Stimulated activated CD4-positive, alpha-beta T cell treated with anti-CD3 and anti-CD28 coated beads, Interleukin-12 subunit alpha, Interleukin-12 subunit beta, amount 100 ng/mL, for 4 hours (primary cell): ENCODE measurements at places on chromosomes 3 and 15.
A peak's percentile ranks its signal among the peaks of the same experiment; 100 is the strongest.

- no peak for DNase-seq
Measured at GRCh38 chr15:101384276-101384675, 89.2 kb upstream of the SNRPA1 start.

DNA sequence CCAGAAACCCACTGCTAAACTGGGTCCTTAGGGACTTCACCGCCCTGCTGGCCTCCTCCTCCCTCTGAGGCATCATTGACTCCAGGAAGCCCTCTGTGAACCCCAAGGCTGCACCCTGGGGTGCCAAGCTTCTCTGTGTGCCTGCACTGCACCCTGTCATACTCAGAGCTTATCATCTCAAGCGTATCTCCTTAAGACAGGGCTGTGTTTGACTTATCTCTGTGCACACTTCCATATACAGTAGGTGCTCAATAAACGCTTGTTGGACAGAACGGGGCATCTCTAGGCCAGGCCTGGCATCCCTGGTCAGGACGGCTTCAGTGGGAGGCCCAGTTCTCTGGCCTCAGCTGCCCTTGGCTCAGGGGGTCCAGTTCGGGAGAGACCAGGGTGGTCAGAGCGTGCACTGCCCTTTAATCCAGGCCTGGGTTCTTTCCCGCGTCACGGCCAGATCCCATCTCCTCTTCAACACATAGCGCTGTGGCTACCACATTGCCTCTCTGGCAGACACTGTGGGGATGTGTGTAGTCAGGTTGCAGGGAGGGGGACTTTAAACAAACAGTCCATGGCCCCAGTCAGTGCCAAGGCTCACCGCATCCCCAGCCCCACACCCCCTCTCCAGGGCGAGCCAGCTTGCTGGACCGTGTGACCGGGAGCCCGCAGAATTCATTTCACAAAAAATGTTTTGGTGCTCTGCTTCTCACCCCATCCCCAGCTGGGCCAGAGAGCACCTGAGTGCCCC, 33.4 kb downstream of the MAGEF1 start:
- DNase-seq: no peak

GRCh38 chr3:129107793-129108192, 13.8 kb downstream of the RAB43 start:
- DNase-seq: no peak

- no peak for DNase-seq
Measured at GRCh38 chr15:56211960-56212550, 31.6 kb downstream of the RFX7 start.

DNA sequence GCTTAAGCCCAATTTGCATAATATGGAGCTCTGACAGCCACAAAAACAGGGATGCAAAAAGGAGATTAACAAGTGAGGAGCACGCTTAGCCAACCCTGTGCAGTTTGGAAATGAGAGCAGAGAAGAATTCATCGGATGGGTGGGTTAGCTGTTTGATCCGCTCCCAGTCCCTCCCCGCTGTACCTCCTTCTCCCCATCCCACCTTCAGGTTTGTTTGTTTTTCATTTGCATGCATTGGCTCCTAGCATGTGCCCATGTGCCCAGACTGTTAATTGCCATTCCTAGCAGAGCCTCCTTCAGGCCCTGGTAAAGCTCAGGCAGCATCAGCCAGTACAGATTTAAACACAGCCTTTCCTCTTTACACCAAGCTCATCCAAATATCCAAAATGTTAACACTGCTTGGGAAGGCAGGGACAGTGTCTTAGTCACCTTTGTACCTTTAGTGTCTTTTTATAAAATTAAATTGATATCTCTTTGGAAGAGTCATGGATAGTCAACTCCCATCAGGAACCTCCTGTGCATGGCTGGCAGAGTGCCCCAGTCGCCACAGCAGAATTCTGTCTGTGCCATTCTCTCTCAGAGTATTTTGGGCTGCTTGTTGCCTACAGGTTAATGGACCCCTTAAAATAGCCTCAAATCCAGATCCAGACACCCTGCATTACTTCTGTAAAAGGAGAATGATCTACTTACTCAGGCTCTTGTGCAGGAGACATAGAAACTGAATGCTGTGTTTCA, 244.2 kb downstream of the LSAMP start:
- DNase-seq: no peak

- no peak for DNase-seq
Measured at GRCh38 chr3:186235554-186235953, 126.5 kb downstream of the DGKG start.

- no peak for DNase-seq
Measured at GRCh38 chr3:151330379-151330778, 1.0 kb upstream of the P2RY13 start.

DNA sequence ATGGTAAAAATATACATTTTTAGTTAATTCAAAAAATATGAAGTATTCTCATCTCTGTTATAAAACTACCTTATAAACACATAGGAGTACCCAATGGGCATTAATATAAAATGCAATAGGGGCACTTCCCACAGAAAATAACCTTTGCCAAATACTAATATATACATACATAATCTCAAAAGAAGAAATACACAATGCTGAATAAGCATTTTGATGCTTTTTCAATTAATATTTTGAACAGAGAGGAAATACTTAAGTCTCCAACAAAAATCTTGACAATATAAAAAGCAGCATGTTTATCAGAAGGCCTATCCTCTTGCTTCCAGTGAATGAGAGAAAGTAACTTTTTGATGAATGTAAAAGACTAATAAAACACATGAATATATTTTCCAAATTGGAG, 110.7 kb downstream of the ROBO1 start:
- no peak for DNase-seq

DNA sequence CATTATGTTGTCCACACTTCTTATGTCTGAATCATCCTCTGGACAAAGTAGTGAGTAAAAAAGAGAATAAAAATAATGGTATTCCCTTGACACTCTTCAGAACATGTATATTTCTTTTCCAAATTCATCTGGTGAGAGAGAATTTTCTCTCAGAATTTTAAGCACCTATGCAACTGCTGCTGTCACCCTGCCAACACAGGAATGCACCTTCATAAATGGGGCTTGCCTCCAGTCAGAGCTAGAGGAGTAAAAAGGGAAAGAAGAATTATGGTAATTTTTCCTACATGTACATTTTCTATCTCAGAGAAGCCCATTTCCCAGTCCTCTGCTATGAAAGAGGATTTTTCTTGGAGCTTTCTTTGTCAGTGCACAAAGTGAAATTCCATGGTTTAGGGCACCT, 92.2 kb upstream of the ALCAM start:
- no peak for DNase-seq

- DNase-seq: no peak
Measured at GRCh38 chr3:83096-83495, 113.5 kb upstream of the CHL1 start.

DNA sequence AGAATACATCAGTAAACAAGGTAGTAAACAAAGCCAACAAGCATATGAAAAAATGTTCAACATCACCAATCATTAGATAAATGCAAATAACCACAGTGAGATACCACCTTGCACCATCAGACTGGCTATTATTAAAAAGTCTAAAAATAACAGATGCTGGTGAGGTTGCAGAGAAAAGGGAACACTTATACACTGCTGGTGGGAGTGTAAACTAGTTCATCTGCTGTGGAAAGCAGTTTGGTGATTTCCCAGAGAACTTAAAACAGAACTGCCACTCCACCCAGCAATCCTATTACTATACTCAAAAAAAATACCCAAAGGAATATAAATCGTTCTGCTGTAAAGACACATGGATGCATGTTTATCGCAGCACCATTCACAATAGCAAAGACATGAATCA, 30.3 kb upstream of the ZBTB38 start:
- DNase-seq: no peak

DNA sequence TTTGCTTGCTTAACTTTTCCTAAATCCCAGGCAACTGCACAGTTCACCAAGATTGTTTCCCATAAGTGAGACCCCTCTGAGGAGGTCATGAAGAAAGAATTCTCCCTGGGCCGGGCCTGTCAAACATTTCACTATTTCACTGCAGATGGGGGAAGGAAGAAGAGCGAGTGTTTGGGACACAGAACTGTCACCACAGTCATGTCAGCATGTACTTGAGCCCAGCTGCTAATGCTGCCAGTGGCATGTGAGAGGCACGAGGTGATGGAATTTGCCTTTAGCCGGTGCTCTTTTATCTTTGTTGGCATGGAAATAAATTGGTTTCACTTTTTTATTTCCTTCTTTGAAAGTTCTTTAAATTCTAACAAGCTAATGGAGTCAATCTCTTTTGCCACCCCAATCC, 277.9 kb upstream of the GADL1 start:
- DNase-seq: no peak

DNA sequence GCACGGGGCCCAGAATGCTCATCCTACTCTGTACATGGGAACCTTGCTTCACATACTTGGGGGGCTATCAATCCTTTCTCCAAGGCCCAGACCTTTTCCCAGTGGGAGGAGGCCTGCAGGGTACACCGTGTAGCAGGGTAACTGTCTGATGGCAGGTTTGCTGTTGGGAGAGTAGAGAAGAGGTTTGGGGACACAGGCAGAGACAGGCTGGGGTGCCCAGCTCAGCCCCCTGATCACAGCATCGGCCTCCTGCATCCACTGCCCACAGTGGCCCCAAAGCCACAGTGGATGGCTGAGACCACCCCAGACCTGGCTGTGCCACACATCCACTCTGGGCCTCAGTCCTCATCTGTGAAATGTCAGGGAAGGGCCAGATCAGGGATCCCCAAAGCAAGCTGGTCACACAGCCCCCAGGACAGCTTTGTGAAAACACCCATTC, 5.6 kb downstream of the CHRNA3 start:
- no peak for DNase-seq

GRCh38 chr15:41513506-41514227, at the start of gene LTK:
Gene LTK, minus strand, starts transcription at chr15:41513827. Its CDS starts 118 bp downstream, at chr15:41513709.
- no peak for DNase-seq

DNA sequence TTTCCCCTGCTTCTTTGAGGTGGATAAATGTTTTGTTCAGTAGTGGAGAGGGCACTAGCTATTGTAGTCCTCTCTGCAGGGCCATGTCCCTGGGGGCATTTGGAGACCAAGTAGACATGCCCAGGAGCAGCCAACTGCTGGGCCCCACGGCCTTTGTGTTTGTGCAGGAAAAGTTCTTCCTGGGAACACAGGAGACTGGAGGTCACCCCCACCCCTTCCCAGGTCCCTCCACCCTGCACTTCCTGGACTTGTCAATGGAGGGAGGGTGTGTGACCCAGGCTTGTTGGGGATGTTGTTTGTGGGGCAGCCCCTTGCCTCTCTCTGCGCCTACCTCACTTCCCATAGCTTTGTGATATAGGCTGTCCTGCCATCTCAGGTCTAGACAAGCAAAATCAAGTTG, 317.0 kb upstream of the LRRFIP2 start:
- DNase-seq: no peak

DNA sequence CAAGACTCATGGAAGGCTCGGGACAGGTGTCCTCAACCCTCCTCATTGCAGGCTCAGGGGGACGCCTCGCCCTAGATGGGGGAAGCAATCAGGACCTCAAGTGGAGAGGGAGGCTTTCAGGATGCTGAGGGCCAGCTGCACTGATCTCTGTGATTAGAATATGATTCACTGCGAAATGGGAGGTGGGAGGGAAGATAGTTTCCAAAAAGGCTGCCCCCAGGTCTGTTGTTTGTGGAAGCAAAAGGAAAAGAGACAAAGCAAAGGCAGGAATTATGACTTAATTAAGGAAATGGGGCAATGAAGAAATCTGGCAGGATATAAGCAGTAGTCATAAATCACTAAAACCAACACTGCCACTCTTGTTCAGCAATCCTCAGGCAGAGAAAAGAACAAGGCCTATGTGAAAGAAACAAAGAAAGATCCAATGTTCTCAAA, 85.6 kb upstream of the ABHD17C start:
- DNase-seq: no peak

GRCh38 chr3:26622621-26623418, at the start of gene LRRC3B:
Gene LRRC3B, plus strand, starts transcription at chr3:26622772. Its CDS starts 86,901 bp downstream, at chr3:26709673.
- no peak for DNase-seq

- DNase-seq: no peak
Measured at GRCh38 chr15:94487635-94488034, 256.3 kb downstream of the MCTP2 start.

DNA sequence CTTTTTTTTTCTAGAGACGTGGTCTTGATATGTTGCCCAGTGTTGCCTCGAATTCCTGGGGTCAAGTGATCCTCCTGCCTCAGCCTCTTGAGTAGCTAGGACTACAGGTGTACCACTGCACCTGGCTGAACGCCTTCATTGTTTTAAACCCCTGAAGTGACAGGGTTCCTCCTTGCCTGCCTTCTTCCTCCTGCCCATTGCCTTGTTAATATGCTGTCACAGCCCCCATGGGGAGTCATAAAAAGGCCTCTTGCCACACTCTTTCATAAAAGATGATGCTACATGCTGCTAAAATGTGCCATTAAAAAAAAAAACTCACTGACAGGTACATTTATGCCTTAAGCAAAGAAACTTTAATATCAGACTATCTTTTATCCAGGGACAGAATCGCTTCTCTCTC, 116.8 kb upstream of the SKOR1 start:
- DNase-seq: no peak

DNA sequence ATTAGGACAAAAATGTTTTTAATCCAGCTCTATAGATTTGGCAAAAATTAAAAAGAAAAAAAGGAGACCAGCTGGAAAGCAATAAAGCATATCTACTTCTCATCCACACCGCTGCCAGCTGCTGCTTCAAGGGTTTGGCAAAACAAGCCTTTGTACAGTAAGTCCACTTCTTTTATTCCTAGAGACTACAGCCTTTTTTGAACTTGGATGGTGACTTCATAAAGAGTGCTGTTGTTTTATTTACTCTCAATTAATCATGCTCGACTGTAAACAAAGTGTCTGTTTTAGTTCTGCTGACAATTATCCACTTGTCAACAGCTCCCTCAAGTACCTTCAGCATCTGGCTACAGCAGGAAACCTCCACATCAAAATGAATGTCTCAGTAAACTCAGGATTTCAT, 12.3 kb upstream of the FOXB1 start:
- no peak for DNase-seq

GRCh38 chr3:183594636-183595035, 39.1 kb upstream of the KLHL6 start:
- no peak for DNase-seq

GRCh38 chr15:58203537-58203936, 65.4 kb downstream of the AQP9 start:
- DNase-seq: no peak

GRCh38 chr3:188720636-188721035, 451.1 kb upstream of the TPRG1 start:
- no peak for DNase-seq

GRCh38 chr3:187616307-187616972, 53.8 kb downstream of the SST start:
- peak; percentile 38 for DNase-seq

DNA sequence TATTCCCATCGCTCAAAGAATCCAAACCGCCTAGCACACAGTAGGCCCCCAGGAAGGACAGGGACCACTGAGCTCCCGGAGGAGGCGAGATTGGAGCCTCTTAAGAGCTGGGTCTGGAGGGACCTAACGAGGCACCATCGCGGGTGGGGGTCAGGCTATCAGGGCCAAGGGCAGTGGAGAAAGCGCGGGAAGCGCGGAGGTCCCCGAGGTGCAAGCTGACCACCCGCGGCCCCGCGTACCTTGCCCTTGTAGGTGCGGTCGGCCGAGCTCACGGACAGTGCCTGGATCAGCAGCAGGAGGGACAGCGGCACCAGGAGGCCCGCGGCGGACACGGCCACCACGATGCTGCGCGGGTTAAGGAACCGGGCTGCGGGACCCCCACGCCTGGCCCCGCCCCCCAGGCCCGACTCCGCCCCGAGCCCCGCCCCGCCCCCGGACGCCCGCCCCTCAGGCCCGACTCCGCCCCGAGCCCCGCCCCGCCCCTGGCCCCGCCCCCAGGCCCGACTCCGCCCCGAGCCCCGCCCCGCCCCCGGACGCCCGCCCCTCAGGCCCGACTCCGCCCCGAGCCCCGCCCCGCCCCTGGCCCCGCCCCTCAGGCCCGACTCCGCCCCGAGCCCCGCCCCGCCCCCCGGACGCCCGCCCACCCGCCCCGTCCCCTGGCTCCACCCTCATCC, 3.9 kb downstream of the ZDHHC19 start:
- no peak for DNase-seq
